ENCODE measurements at places on chromosomes 16 and 17. TPM values are rescaled to one million over a fixed set of nuclear protein-coding genes. Genes with fewer than 3 reads are reported as not detected.

DNA sequence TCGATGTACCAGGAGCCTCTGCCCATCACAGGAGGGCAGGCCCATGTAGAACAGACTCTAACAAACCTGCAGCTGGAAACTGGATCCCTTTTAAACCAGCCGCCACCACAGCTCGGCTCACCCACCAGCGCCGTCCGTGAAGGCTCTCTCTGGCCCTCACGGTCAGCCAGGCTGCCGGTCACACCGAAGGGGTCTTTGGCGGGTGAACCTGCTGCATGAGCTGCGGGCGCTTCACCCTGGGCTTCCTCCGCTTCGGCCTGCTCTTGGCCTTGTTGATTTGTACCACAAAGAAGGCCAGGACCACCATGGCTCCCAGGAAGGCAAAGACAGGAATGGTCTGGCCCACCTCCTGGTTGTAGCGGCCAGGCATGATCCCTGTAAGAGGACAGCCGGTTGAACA lies 11.7 kb upstream of the SLC38A8 start:
- H3K27ac ChIP-seq, result no peak overlapping the region
- H3K4me3 ChIP-seq, result no peak overlapping the region
- no peak for DNase-seq
- H3K36me3 ChIP-seq, result peaks cover 5% of the 10 kb centered on the region

DNA sequence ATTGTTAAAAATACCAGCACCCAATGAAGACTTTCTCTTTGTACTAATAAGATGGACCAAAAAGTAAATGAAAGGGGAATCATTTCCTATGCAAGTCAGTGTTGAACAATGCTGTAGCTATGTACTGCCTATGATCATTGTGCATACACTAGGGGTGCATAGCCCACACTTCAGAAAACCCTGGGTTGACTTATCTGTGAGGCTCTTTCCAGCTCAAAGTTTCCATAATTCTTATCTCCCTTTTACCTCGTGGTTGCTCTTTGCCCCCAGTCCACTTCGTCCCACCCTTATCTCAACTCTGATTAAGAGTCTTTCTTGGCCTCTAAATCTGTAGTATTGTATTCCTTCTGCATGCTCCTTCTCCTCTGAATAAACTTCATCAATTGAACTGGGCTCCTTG lies 336.8 kb downstream of the SHISA9 start:
- no peaks in the 10 kb centered on the region for H3K36me3 ChIP-seq
- no peaks in the 10 kb centered on the region for H3K4me1 ChIP-seq
- H3K27ac ChIP-seq, result no peak overlapping the region
- H3K4me3 ChIP-seq, result no peak overlapping the region
- no peak for DNase-seq

- no peak for DNase-seq
- no peaks in the 10 kb centered on the region for H3K36me3 ChIP-seq
- no peaks in the 10 kb centered on the region for H3K4me1 ChIP-seq
- H3K27me3 ChIP-seq, result no peaks in the 10 kb centered on the region
- no peak overlapping the region for H3K4me3 ChIP-seq
- no peak overlapping the region for H3K27ac ChIP-seq
Observed at GRCh38 chr17:80053102-80053501, 16.7 kb downstream of the CCDC40 start.

GRCh38 chr16:48395375-48395774 lies 10.2 kb upstream of the SIAH1 start:
- DNase-seq, result no peak
- no peaks in the 10 kb centered on the region for H3K27me3 ChIP-seq
- H3K36me3 ChIP-seq, result no peaks in the 10 kb centered on the region
- H3K4me1 ChIP-seq, result no peaks in the 10 kb centered on the region

PLLP gene
- 3.8 TPM for total RNA-seq

TLK2 gene
- 59.0 TPM for total RNA-seq

ZNF213 gene
- total RNA-seq, result 5.6 TPM
